Vagina (tissue), 2 donors: ENCODE measurements at places on chromosomes 13 and 19.

GRCh38 chr19:9538183-9539058, at the start of gene ZNF426:
ZNF426 (minus strand) TSS chr19:9538645; CDS start chr19:9536232, 2,413 bp downstream.
- no peak for DNase-seq

- no peak for DNase-seq
These were observed 1.2 kb downstream of the APLP1 start for GRCh38 chr19:35869327-35870123.

DNA sequence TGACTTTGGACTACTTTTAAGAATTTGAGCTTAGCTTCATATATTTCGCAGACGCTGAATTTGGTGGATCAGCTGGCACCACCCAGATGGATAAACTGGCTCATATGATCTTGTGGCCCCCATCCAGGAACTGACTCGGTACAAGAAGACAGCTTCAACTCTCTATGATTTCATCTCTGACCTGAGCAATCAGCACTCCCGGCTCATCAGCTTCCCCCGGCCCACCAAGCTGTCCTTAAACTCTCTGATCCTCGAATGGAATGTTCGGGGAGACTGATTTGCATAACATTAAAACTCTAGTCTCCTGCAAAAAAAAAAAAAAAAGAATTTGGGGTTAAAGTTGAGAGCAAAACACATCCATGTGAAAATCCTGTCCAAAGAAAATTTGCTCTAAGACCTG, 71.4 kb upstream of the IRS2 start:
- no peak for DNase-seq

DNA sequence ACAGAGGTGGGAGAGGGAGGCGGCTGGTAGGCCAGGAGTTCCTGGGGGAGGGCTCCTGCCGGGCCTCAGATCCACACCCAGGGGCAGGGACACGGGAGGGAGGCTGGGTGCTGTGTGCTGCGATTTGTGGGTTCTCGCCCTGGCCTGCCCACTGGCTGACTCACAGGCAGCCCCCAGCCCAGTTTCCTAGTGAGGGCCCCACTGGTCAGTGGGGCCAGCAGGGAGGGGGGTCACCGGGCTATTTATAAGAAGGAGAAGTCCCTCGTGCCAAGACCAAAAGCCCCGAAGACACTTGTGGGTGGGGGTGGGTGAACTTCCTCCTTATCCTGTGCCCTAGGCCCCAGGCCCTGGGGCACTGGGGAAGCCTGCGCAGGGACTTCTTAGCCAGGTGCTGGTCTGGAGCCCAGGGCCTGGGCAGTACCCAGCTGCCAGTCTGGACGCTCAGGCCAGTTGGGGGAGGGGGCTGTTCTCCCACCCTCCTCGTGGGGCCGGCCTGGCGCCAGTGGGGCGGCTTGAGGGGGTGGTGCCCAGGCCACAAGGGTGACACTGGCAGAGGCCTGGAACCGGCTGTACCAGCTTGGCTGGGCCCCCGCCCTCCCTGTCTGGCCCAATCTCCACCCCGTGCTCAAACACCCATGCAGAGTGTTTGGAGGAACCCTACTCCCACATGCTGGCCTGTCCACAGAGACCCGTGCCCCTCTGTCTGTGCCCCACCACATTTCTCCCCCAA, 5.0 kb upstream of the JUNB start:
- no peak for DNase-seq

DNA sequence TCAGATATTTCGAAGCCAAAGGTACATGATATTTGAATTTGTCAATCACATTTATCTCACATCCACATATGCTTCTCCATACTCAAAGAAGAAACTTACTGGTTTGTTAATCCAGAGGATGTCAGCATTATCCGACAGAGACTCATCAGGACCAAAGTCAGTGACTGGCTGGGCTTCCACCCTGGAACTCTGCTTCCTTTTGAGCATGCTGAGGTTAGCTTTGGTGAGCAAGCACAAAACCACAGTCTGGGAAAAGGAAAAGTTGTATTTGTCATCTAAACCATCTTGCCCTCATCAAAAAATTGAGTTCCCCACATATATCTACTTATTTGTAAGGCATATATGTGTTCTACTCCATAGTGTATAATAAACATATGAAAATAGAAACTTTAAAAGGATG, 17.4 kb downstream of the NALCN start:
- no peak for DNase-seq

GRCh38 chr19:48836089-48837017, at the start of gene HSD17B14:
HSD17B14 (minus strand) TSS chr19:48836491; CDS start chr19:48836411, 80 bp downstream.
- DNase-seq, result no peak

GRCh38 chr13:59269476-59269875, 894.3 kb downstream of the DIAPH3 start:
- no peak for DNase-seq

DNA sequence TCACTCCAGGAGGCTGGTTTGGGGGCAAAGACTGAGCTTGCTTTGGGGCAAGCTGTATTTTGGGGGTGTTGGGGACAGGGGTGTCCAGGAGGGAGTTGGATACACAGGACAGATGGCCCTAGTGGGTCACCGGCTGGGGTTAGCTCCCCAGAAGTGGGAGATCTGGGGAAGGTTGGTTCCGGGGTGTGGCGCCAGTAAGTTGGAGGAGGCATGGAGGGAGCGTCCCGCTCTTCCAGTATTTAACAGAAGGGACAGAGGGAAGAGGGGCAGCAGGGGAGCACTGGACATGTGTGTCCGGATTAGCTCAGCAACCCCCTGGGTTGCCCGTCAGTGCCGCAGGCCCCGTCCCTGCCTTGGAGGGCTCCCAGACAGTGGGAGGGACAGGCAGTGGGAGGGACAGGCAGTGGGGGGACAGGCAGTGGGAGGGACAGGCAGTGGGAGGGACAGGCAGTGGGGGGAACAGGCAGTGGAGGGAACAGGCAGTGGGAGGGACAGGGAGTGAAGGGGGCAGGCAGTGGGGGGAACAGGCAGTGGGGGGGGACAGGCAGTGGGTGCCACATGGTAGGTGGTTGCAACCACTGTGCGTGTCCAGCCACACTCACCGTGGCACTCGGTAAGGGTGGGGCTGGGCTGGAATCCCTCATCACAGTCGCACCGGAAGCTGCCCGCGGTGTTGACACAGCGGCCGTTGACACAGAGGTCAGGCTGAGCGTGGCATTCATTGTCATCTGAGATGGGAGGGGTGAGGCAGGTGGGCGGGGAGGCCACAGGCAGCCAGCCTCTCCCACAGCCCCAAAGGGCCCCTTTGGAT, 33.2 kb downstream of the CCL25 start:
- no peak for DNase-seq

GRCh38 chr13:28685892-28686291, 27.0 kb downstream of the POMP start:
- no peak for DNase-seq

GRCh38 chr13:99085139-99085807, 107.4 kb upstream of the DOCK9 start:
- no peak for DNase-seq

- DNase-seq, result no peak
These were observed 166.1 kb upstream of the SERP2 start for GRCh38 chr13:44207476-44207875.

- DNase-seq, result no peak
These were observed 10.0 kb downstream of the ADGRE5 start for GRCh38 chr19:14391156-14391821.

GRCh38 chr19:48148576-48148975, 21.6 kb downstream of the LIG1 start:
- no peak for DNase-seq

- no peak for DNase-seq
These were observed 1.0 kb downstream of the GPR108 start for GRCh38 chr19:6736169-6736916.

DNA sequence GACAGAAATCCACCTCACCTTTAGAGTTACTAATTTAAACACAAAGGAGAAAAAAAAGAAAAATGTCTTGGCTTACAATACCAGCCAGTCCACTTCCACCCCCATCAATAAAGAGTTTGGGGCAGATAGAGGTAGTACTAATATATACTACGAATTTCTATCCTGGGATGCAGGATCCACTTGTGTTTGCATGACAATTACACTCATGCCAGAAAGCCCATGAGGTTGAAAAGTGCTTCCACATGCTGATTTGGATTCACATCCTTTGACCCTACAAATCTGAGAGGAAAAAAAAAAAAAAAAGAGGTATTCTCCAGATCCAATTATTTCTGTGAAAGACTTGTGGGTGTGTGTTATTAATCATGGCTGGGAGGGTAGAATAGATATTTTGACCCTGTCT, 335.2 kb downstream of the SLITRK1 start:
- DNase-seq, result no peak

DNA sequence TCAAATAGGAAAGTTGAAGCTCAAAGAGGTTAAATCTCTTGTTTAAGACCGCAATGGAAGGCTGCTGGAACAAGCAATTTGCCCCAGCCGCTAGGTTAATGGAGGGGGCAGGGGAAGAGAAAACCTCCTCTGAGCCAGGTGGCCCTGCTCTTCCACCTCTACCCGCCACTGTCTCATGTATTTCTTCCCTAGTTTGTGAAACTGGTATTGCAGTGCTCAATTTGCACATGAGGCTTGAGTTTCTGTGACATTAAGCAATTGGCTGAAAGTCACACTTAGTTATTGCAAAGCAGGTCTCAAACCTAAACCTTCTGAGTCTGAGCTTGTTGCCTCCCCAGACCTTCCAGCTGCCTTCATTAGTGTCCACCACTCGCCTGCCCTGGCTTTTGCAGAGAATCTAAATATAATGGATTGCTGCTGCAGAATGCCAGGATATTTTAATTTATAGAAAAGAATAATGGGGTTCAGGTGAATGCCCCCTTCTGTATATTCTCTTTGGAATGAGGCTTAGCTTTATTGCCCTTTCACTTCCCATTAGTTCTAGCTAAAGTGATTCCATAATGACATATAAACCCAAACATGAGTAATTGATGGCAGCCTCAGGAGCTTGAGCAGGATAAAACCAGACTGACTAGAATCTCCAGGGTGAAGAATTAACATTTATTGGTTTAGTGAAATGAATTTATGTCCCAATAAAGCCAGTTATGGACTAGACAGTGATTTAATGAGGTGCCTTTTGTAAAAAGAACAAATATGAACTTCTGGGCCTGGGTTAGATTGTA, 27.0 kb upstream of the OLFM4 start:
- no peak for DNase-seq

- DNase-seq, result no peak
These were observed 1445.7 kb downstream of the UQCRFS1 start for GRCh38 chr19:27767234-27767633.

GRCh38 chr13:114026481-114026880, 52.6 kb upstream of the C13orf46 start:
- no peak for DNase-seq

GRCh38 chr19:8196271-8196927, 12.8 kb upstream of the CERS4 start:
- no peak for DNase-seq

- no peak for DNase-seq
These were observed 172.7 kb downstream of the UQCRFS1 start for GRCh38 chr19:29040292-29040691.

GRCh38 chr13:28473044-28473443, 21.9 kb downstream of the FLT1 start:
- DNase-seq, result no peak

GRCh38 chr19:30784850-30785457, 412.8 kb downstream of the ZNF536 start:
- DNase-seq, result no peak

GRCh38 chr13:24147570-24147963, 13.0 kb upstream of the SPATA13 start:
- no peak for DNase-seq

- DNase-seq, result no peak
These were observed 70.3 kb downstream of the DHRS12 start for GRCh38 chr13:51733374-51734298.

- no peak for DNase-seq
These were observed 2.5 kb downstream of the PCDH8 start for GRCh38 chr13:52845766-52846566.
